ENCODE measurements at places on chromosomes 5 and 9.

- no peak for DNase-seq
Measured at GRCh38 chr9:133571391-133571890, 36.9 kb downstream of the ADAMTSL2 start.

- no peak for DNase-seq
Measured at GRCh38 chr9:122128007-122128968, 31.3 kb downstream of the NDUFA8 start.

- no peak for DNase-seq
Measured at GRCh38 chr5:38795986-38796741, 49.6 kb upstream of the OSMR start.

GRCh38 chr5:138601444-138601843 is 26.2 kb upstream of the HSPA9 start:
- no peak for DNase-seq

GRCh38 chr9:125888211-125888610 is 141.0 kb downstream of the PBX3 start:
- no peak for DNase-seq
